ENCODE measurements at places on chromosomes 6 and 20.

- no peak for DNase-seq
Observed at GRCh38 chr6:117174835-117175360, 90.5 kb upstream of the VGLL2 start.

DNA sequence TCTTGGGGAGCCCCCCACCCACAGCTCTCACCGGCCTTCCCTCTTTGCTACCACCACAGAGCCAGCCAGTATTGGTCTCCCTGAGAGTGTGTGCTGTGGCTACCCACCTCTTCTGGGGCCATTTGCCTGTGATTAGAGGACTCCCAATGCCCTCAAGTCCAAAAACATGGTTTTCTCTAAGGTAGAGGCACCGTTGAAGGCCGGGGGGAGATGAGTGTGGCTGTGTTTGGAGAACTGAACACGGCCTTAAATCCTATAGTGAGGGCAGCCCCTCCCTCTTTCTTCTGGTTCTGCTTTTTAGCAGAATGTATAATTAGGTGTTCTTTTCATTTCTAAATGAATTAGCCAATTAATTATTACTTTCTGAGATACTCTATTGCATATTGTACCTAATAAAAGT is 2.5 kb downstream of the CCR6 start:
- no peak for DNase-seq

- peak; percentile 35 for DNase-seq
Observed at GRCh38 chr6:148530394-148530953, 187.8 kb downstream of the SASH1 start.

DNA sequence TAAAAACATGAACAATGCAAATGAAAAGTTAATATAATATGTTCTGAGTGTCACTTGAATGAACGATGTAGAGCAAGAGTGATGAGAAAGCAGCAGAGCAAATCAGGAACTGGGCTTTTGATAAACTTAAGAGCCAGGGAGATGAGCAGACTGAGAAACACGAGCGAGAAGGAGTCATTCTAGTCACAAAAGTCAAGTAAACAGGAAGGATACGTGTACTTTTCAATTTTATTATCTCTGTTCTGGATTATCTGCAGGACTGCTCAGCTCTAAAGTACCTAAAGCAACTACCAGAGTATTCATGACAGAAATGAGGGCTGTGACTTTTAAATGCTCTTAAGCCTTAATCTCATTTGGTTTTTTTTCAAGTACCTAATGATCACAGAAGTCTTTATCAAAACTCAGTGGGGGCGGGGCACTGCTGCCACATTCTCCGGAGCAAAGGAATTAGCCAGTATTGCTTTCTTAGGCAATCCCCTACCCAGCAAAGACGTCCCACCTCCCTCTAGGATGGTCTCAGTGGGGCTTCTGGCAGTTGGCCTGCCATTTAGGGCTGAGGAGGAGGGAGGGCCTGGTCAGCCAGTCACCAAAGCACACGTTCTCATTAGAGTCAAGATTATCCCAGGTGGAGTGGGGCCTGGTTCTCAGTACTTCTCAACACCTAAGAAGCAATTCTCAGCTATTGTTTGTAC is 8.6 kb downstream of the MAN1A1 start:
- peak; percentile 36 for DNase-seq

- DNase-seq, result peak; percentile 36
Observed at GRCh38 chr6:110944681-110945151, 13.8 kb upstream of the GTF3C6 start.

DNA sequence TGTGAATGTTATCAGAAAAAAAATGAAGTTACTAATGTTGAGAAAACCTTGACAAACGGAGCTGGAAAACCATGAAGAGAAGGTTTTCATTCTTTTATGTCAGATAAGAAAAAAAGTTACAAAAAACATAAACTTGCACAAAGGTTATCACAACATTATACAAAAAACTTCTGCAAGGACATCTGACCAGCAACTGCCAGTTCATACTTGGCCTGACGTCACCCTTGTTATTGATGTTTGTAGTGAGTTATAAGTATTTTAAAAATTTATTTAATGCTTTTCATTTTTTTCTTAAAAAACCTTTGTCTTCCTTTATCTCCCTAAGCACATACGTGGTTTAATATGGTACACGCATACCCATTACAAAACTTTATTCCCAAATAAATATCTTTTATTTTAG is 16.3 kb downstream of the GSTA3 start:
- DNase-seq, result no peak

DNA sequence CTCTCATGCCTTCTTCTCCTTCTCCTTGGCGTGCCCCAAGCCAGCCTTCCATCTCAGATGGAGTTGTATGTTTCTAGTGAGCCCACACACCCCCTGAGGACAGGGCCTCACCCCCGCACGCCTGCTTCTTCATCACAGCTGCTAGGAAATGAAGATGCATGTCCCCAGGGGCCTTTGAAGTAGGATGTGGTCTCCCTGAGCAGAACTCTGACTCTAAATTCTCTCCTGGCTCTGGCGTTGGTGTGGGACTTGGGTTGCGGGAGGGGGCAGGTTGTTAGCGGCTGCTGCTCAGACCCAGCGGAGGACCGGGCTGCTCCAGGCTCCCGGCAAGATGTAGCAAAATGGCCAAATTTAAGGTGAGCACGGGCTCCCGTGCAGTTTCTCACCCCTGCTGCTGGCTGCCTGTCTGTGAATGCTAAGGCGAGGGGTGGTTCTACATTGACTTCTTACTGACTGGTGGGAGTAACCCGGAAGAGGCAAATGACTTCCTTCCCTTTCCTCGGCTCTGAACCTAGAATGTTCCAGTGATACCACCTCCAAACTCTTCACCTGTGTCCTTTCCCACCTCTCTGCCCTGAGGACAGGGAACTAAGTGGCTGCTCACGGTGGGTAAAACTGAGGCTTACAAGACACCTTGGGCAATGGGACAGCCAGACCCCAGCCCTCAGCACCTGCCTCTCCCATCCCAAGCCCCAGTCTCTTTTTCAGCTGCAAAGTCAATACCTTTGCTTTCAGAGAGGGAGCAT is 8.8 kb downstream of the SYNJ2 start:
- no peak for DNase-seq

GRCh38 chr6:53646606-53647005 is 18.9 kb downstream of the KLHL31 start:
- DNase-seq, result no peak

- DNase-seq, result no peak
Observed at GRCh38 chr6:120228297-120228696, 878.7 kb upstream of the MAN1A1 start.

- no peak for DNase-seq
Observed at GRCh38 chr6:27076116-27076515, 171.4 kb upstream of the PRSS16 start.

DNA sequence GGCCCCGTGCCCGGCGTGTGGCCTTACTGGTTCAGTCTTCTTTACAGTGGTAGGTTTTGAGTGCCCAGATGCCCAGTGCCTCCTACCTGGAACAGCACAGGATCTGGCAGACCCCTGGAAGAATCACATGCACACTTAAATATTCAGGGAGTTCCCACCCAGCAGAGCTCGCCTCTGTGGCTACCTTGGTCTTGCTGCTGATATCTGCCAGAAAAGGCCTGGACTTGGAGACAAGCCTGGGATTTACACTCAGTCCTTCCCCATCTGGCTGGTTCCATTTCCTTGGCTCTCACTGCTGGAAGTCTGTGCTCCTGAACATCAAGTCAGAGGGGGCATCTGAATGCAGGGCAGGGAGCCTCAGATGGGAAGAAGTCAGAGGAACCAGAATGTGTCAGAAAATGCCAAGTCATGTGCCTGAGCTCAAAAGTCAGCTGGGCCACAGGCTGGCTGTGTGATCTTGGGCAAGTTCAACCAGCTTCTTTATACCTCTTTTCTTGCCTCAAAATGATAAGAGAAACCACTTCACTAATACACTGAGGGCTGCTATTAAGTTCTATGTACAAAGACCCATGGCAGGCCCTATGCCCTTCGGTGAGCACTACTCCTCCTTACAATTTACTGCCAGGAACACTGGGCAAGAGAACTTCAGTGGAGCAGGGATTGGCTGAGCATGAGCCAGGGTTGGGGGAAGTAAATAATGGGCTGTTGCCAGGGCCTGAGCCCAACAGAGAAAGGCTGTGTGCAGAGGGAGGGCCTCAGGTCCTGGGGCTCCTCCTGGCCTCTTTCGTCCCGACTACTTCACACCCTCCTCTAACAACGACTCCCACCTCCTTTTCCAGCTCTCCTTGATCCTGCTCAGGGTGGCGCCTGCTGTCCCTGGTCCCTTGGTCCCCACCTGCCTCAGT is 158.1 kb upstream of the PROKR2 start:
- DNase-seq, result no peak

- no peak for DNase-seq
Observed at GRCh38 chr20:9884666-9885065, 45.8 kb upstream of the PAK5 start.

GRCh38 chr6:63514488-63515173 is 57.6 kb upstream of the LOC128125822 start:
- no peak for DNase-seq

- DNase-seq, result no peak
Observed at GRCh38 chr20:46126440-46127056, 8.4 kb downstream of the CD40 start.

DNA sequence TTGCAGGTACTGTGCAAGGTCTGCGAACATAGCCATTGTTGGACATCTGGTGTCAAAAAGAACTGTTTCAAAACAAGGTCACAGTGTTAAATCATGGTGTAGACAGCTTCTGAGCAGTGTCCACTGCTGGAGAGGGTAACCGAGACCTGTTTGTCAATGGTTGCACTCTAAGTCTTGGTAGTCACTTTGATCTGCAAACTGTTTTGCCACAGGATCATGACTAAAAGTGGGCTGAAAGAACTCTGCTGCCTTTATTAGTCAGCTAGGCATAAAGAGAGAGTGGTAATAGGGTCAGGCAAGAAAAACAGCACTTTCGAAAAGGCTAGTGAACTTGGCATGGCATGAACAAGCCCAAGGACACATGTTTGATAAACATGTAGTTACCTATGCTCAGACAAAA is 552.3 kb upstream of the CITED2 start:
- DNase-seq, result no peak

- DNase-seq, result no peak
Observed at GRCh38 chr20:54078296-54078984, 8.0 kb upstream of the BCAS1 start.

DNA sequence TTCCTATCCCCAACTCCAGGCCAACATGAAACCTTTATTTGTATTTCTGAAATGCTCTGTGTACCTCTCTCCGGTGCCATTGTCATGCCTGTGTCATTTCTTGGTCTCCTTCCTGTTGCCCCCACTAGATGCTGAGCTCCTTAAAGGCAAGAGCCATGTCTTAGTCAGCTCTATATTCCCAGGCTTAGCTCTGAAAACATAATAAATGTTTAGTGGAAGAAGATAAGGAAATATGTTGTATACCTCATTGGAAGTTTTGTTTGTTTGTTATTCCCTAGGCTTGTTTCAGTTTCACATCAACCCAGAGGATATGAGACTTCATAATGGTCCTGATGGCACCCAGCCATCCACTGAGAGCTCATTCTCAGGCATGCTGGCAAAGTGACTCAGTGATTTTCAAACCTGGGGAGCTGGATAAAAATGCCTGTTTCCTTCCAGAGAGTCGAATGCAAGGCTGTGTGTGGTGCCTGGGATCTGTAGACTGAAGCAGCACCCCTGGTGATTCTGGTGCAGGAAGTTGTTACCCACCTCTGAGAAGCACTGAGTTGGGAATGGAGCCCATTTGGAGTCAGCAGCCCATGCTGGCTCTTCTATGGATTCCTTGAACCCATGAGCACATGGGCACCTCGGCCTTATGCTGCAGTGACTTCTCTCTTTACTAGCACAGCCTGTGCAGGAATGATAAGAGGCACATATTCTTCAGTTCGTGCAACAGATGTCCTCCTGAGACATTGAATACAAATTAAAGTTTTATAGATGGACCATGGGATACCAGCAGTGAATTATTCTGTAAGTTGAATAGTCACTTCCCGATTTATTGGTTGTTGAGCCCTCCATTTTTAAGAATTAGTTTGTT is 205.2 kb downstream of the FARS2 start:
- no peak for DNase-seq

DNA sequence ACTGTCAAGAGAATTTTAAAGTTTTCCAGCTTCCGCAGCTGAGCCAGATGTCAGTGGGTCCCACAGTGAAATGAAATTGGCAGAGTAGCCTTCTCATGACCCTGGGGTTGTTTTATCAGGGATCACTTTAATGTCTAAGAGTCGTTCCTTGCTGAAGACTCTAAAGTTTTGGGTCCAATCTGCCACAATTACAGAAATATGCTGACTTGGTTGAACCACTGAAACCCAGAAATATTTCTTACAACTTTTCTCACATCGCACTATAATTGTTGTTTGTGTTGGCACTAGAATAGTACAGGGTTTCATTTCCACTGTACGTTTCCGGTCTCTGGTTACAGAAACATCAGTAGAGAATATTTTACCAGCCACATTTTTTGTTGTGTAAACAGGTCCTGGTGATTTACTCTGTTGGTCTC is 109.0 kb downstream of the HMGCLL1 start:
- no peak for DNase-seq

DNA sequence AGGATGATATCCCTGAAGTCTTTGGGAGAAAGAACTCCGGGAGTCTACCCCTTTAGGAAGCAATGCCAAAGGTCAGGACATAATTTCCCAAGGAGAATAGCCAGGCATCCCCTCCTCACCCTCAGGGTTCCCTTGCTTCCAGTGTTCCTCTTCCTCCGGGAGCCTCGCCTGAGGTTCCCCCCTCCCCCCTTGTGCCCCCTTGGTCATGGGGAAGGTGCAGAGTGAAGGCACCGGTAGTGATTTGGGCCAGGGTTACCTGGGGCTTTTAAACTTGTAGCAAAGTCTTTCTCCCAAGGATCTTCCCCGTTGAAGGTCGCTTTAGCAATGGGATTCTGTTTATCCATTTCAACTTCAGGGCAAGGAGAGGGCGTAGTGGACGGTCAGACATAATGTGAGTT is 1.2 kb downstream of the ISM1 start:
- DNase-seq, result no peak

DNA sequence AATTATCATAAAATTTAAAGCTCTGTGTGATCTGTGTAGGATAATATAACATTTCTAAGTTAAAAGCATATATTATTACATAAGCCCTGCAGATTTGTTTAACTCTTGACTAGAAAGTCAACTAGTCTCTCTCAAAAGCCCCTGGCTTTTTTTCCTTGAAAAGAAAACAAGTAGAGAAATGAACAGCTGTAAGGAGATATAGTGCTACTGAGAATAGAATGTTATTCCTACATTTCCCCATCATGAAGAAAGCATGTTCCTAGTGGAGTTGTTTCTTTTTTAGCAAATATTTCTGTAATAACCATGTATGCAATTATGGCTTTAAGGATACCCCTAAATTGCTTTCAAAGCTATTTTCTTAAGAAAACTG is 37.6 kb downstream of the SHLD1 start:
- no peak for DNase-seq

DNA sequence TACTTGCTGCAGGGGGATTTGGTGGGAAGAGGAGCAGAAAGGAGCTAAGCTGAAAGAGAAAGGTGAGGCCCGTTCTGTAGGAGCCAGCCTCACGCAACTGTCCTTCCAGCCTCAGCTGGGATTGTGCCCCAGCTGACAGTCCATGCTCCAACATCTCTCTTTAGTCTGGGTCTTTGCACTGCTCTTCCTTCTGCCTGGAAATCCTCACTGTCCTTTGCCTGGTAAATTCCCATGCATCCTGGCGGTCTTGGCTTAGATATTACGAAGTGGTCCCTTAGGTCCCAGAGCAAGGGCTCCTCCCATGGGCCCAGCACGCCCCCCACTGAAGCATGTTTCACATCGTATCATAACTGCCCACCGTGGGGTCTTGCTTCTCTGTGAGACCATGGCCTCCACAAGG is 52.2 kb downstream of the FGD2 start:
- DNase-seq, result no peak
